ENCODE measurements at places on chromosomes 16 and 17.
A peak's percentile ranks its signal among the peaks of the same experiment; 100 is the strongest.

- peak; percentile 51 for DNase-seq
Measured at GRCh38 chr16:85202631-85203461, 90.6 kb upstream of the CIBAR2 start.

DNA sequence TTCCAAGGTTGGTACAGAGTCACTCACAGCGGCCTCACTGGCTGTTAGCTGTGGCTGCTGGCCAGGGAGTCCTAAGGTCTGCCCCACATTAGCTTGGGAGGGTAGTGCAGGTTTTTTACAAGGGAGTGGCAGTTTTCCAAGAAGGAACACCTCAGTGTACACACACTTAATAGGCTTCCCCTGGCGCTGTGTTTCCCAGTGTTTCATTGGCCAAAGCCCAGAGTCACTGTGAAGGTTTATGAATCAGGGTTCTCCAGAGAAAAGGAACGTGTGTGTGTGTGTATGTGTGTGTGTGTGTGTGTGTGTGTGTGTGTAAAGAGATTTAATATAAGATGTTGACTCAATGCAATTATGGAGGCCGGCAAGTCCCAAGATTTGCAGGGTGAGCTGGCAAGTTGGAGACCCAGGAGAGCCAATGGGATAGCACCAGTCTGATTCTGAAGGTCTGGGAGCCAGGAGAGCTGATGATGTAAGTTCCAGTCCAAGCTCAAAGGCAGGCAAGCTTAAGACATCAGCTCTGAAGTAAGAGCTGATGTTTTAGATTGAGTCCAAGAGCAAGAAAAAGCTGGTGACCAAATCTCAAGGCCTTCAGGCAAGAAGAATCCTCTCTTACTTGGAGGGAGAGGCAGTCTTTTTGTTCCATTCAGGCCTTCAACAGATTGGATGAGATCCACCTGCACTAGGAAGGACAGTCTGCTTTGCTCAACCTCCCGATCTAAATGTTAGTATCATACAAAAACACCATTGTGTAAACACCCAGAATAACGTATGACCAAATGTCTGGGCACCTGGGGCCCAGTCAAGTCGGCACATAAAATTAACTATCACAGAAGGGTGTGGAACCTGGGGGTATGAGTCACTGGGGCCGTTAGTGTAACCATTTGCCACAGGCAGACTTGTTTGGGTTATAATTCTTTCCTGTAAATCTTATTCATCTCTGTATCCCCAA is 206.8 kb downstream of the PRKCA start:
- no peak for DNase-seq

- DNase-seq: no peak
Measured at GRCh38 chr16:1311212-1311737, 1.8 kb downstream of the UBE2I start.

- DNase-seq: no peak
Measured at GRCh38 chr16:57283214-57283958, 1.1 kb downstream of the PLLP start.

- no peak for DNase-seq
Measured at GRCh38 chr17:27518048-27518447, 61.8 kb downstream of the KSR1 start.

DNA sequence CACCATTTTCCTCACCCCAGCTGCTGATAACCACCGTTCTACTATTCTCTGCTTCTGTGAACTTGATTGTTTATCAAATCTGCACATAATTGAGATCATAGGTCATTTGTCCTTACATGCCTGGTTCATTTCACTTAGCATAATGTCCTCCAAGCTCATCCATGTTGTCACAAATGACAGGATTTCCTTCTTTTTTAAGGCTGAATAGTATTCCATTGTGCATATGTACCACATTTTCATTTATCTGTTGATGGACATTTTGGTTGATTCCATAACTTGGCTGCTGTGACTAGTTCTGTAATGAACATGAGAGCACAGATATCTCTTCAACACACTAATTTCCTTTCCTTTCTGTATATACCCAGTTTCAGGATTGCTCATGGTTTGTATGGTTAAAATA is 225.3 kb upstream of the TBX2 start:
- no peak for DNase-seq

GRCh38 chr17:82959990-82960418 is 119.4 kb upstream of the METRNL start:
- no peak for DNase-seq

- DNase-seq: no peak
Measured at GRCh38 chr17:64774888-64775540, 112.9 kb upstream of the SMURF2 start.

- DNase-seq: no peak
Measured at GRCh38 chr17:76314392-76315227, 6.5 kb upstream of the QRICH2 start.

- no peak for DNase-seq
Measured at GRCh38 chr17:10779609-10780008, 24.3 kb downstream of the TMEM238L start.

GRCh38 chr17:62791767-62792446 is 16.2 kb downstream of the MARCHF10 start:
- DNase-seq: no peak

- DNase-seq: no peak
Measured at GRCh38 chr16:8380311-8380710, 210.0 kb downstream of the TMEM114 start.

- DNase-seq: no peak
Measured at GRCh38 chr17:49498029-49498615, 3.0 kb downstream of the NGFR start.

GRCh38 chr17:78128551-78129350 is at the start of gene TMC6:
Gene TMC6, minus strand, starts transcription at chr17:78128755. Its CDS starts 1,923 bp downstream, at chr17:78126832.
- peak; percentile 52 for DNase-seq

DNA sequence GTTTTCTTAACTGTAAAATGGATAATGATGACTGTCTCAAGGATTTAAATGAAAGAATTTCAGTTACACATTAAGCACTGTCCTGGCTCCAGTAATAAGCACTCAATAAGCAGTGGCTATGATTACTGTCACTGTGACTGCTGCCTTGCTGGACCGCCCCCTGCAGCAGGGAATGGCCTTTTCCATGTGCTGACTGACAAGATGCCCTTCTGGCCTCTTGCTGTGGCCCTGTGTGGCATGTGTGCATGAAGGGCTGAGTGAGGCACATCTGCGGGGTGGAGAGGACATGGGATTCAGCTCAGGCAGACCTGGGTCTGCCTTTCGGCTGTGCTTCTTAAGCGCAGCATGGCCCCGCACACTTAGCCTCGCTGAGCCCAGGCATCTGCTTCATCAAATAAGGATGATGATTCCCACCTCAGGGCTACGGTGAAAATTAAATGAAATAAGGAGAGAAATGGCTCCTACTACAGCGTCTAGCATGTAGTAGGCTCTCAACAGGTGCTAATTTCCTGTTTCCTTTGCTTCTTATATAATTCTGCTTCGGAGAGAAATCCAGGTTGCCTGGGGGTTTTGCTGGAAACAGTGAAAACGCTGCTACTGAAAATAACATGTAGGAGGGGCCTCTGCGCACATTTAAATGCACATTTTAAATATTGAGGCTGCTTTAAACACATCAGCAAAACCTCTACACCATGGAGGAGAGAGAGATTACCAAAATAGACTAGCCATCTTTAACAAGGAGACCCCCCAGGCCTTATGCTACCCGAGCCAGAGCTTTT is 183.9 kb downstream of the PARN start:
- DNase-seq: no peak

DNA sequence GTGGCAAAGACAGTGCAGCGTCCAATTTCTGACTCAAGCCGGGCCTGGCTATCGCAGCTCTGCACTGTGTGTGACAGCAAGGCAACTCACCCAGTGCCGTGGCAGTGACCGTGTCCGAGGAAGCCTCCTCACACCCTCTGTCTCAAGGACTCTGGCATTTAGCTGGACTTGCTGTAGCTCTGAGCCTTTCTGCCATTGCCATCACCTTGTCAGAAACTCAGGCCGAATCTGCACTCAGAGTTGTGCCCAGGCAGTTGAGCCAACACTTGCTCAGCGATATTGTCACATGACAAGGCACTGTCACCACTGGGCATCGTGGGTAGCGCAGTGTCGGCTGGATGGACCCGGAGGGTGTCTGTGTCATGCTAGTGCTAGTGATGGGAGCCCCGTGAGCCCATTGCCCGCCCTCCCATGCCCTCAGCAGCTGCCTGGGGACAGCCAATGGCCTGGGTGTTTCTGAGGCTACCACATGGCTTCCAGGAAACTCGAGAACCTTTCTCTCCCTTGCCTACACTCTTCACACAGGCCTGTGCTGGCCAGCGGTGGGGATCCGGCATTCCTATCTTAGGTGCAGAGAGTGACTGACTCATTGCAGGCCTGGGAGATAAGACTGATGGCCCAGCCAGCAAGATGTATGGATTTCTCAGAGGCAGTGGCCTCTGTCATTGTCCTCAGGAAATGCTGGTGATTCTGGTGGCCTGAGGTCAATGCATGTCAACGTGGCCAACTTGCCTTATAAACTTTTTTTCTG is 22.1 kb upstream of the STH start:
- DNase-seq: no peak

- peak; percentile 57 for DNase-seq
Measured at GRCh38 chr17:1455291-1455796, 688 bp downstream of the CRK start.

GRCh38 chr16:61659936-61660335 is 376.3 kb downstream of the CDH8 start:
- DNase-seq: no peak

DNA sequence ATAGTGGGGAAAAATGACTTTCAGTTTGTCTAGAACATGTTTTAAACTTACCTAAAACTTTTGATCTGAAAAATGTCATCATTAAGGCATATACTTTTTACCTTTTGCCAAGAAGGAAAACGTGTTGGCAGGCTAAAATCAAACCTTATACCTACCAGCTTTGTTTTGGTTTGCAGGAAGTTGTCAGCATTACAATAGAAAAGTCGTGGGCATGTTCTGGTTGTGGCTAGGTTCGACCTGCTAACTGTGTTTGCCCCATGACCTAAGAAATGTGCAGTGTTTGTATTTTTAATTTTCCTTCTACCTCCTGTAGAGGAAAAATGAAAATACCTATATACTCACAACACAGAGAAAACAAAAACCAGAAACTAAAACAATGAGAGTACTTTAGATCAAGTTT is 13.0 kb downstream of the SKAP1 start:
- DNase-seq: no peak

DNA sequence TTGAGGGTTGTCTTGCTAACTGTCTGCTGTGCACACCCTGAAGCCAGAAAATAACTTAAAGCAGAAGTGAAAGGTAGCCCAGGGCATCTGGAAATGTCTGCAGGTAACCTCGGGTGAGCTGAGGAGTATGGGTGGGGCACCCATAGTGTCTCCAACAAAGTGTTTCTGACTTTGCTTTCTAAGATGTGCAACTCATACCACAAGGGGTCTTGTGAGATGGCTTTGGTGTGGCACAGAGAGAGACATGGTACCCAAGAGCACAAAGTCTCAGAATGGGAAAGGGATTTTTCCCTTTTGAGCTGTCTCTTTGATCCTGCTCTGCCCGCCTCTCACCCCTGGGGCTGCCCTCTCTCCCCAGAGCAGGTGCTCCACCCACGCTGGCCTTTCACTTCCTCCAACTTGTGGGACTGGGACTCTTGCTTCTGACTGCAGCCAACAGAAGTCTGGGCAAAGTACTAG is 6.9 kb downstream of the CHD9 start:
- peak; percentile 49 for DNase-seq

GRCh38 chr17:4345581-4346252 is 20.8 kb downstream of the UBE2G1 start:
- DNase-seq: no peak

GRCh38 chr17:35018814-35019213 is 38.5 kb downstream of the LIG3 start:
- DNase-seq: no peak

DNA sequence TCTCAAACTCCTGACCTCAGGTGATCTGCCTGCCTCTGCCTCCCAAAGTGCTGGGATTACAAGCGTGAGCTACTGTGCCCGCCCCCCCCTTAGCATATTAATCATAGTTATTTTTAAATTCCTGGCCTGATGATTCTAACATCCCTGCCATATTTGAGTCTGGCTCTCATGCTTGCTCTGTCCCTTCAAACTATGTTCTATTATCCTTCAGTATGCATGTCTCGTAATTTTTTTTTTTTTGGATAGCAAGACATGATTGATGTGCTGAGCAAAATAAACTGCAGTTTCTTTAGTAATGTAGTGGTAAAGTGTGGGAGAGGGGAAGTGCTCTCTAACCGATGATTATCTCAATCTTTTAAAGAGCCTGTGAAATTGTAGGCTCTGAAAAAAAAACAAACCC is 34.3 kb upstream of the TMEM92 start:
- no peak for DNase-seq

DNA sequence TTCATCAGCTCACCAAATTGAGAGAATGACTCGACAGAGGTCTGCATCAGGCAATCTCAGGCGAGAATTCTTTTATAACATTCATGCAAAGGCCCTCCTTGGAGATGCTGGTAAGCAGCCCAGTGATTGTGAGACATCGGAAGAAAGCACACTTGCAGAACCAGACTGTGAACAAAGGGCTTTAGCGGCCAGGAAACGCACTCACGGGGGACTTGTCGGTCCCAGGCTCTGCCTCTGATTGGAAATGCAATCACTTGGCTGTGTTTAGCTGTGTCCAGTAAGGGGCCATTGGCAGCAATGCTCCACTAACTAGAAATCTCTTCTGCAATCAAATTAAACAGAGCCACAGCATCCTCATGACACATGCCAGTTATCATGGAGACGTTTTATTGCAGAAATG is 226.7 kb upstream of the CDH13 start:
- no peak for DNase-seq

- no peak for DNase-seq
Measured at GRCh38 chr17:77212081-77212832, 71.5 kb downstream of the SEC14L1 start.

DNA sequence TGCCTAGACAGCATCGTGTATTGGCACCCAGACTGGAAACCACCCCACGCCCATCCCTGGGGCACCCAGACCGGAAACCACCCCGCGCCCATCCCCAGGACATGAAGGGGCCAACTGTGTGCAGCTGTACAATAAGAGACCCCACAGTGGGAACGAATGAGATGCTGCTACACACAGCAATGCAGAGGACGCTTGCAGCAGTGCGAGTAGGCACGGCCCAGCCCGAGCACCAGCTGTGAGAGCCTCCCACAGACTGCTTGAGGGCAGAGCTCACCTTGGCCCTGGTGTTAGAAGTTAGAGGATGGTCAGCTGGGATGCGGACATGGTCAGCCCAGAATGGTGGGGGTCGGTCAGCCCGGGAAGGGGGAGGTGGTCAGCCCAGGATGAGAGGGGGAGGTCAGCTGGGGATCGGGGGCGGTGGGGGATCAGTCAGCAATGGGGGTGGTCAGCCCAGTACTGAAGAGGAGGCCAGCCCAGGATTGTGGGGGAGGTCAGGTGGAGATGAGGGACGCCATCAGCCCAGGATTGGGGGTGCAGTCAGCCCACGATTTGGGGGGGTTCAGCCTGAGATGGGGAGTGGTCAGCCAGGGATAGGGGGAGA is 340.0 kb downstream of the C16orf95 start:
- no peak for DNase-seq

DNA sequence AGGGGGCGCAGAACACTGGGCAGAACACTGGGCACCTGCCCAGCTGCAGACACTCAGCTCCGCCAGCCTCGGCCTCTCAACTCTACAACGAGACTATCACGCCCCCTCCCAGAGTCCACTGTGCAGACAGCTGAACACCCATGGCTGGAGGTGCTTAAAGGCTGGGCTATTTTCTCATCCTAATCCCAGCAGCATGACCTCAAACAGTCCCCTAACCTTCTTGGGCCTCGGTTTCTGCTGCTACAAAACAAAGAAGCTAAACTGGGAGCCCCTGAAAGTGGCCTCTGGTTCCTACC is 27.7 kb upstream of the ZNF469 start:
- no peak for DNase-seq

GRCh38 chr17:45248132-45248957 is 13.5 kb downstream of the SPATA32 start:
- DNase-seq: no peak

- no peak for DNase-seq
Measured at GRCh38 chr17:38355251-38355650, 3.6 kb downstream of the SOCS7 start.

Measured in substantia nigra (tissue), 51 donors.